Tibial nerve (tissue), 4 donors: ENCODE measurements at places on chromosomes 7 and 10. TPM values are rescaled to one million over a fixed set of nuclear protein-coding genes. Genes with fewer than 3 reads are reported as not detected.

INMT gene
- total RNA-seq = 87.3 TPM

STEAP4 gene
- total RNA-seq = 74.5 TPM

ASB10 gene
- total RNA-seq = not detected

CALML5 gene
- not detected for total RNA-seq

GRCh38 chr10:82742478-82742877 lies 867.5 kb downstream of the NRG3 start:
- no peak for DNase-seq
- H3K4me3 ChIP-seq = no peak overlapping the region
- peaks cover 10% of the 10 kb centered on the region for H3K4me1 ChIP-seq
- no peaks in the 10 kb centered on the region for H3K27me3 ChIP-seq
- no peak overlapping the region for H3K27ac ChIP-seq

- H3K27me3 ChIP-seq = no peaks in the 10 kb centered on the region
- H3K36me3 ChIP-seq = no peaks in the 10 kb centered on the region
- H3K27ac ChIP-seq = no peak overlapping the region
- DNase-seq = no peak
- no peak overlapping the region for H3K4me3 ChIP-seq
These were observed 3.5 kb downstream of the NRCAM start for GRCh38 chr7:108452707-108453106.

DNA sequence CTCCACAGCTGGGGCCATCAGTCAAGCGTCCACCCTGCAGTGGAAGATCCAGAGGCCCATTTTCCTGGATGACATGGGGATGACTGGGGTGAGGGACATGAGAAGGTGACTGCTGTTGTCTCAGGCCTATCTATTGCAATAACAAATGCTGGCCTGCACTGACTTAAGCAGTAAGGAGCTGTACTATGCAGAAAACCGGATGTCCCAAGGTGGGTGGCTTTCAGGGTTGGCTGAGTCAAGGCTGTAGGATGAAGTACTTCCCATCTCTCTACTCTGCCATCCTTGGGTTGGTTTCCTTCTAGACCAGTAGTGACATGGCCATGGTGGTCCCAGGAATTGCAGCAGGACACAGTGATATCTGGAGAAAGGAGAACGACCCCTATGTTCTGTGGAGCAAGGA lies 48.1 kb downstream of the NEURL1 start:
- no peaks in the 10 kb centered on the region for H3K4me1 ChIP-seq
- no peaks in the 10 kb centered on the region for H3K36me3 ChIP-seq
- H3K4me3 ChIP-seq = no peak overlapping the region
- no peak for DNase-seq
- H3K27ac ChIP-seq = no peak overlapping the region
- no peaks in the 10 kb centered on the region for H3K27me3 ChIP-seq

- H3K4me1 ChIP-seq = no peaks in the 10 kb centered on the region
- no peak for DNase-seq
- no peak overlapping the region for H3K4me3 ChIP-seq
- H3K27ac ChIP-seq = no peak overlapping the region
- no peaks in the 10 kb centered on the region for H3K27me3 ChIP-seq
These were observed 806.2 kb downstream of the CNTNAP2 start for GRCh38 chr7:146922782-146923181.

DNA sequence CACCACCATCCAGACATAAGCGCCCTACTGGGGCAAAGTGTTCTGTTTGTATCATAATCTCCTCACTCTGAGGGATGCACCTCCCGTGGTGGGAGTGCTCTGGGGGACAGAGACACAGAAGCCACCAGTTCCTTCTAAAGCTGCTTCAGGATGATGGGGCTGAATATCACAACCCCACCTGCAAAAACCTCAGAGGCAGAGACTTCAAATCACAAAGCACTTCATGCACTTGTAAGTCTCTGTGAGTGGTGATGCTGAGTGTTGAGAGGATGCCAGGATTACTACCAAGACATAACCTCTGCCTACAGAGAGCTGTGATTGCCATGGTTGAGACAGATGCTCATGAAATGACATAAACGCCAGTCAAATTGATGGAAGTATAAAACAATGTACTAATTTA lies 255.5 kb downstream of the CALN1 start:
- DNase-seq = no peak
- H3K27me3 ChIP-seq = no peaks in the 10 kb centered on the region
- no peak overlapping the region for H3K4me3 ChIP-seq
- no peak overlapping the region for H3K27ac ChIP-seq
- H3K4me1 ChIP-seq = no peaks in the 10 kb centered on the region

DNA sequence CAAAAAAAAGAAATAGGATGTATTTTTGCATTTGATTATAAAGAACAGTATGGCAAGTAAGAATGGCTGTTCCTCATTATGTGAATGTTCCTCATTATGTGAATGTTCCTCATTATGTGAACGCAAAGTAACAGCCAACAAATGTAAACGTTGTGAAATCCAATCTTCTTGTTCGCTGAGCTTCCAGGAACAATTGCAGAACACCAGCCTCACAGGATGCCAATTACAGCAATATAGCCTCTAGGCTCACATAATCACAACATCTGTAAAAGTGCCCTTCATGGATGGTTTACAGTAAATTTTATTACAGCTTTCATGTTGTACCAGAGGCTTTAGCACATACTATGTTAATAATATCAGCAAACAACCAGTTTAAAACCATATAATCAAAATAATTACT lies 71.6 kb downstream of the THSD7A start:
- no peak overlapping the region for H3K4me3 ChIP-seq
- H3K27me3 ChIP-seq = no peaks in the 10 kb centered on the region
- no peaks in the 10 kb centered on the region for H3K4me1 ChIP-seq
- DNase-seq = no peak

- no peak for DNase-seq
- H3K4me3 ChIP-seq = no peak overlapping the region
- H3K27ac ChIP-seq = no peak overlapping the region
- H3K27me3 ChIP-seq = no peaks in the 10 kb centered on the region
These were observed 235.7 kb upstream of the TMEM72 start for GRCh38 chr10:44675387-44675874.

DNA sequence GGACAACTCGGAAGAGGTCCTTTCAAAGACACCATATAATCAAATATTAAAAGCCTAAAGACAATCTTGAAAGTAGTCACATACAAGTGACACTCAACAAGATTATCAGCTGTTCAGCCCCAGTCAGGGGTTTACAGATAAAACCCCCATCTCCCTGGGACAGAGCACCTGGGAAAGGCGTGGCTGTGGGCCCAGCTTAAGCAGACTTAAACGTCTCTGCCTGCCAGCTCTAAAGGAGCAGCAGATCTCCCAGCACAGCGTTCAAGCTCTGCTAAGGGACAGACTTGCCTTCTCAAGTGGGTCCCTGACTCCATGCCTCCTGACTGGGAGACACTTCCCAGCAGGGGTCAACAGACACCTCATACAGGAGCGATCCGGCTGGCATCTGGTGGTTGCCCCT lies 18.0 kb downstream of the CDCA7L start:
- H3K27ac ChIP-seq = no peak overlapping the region
- H3K27me3 ChIP-seq = no peaks in the 10 kb centered on the region
- peaks cover 8% of the 10 kb centered on the region for H3K36me3 ChIP-seq
- no peak overlapping the region for H3K4me3 ChIP-seq
- H3K4me1 ChIP-seq = no peaks in the 10 kb centered on the region

DNA sequence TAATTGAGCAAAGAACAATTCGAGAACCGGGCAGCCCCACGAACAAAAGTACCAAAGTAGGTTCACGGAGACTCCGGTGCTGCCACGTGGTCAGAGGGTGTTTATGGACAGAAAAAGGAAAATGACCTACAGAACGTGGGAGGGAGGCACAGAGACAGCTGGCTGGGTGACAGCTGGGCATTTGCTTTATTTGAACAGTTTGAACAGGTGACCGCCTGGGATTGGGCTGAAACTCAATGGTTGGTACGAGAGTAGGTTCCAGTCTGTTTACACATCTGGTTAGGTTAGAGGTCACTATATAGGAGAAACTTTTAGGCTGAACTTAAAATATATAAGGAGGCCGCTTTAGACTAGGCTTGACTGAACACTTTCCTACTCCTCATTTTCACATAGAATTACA lies 50.6 kb upstream of the CELF2 start:
- DNase-seq = no peak
- no peak overlapping the region for H3K4me3 ChIP-seq
- no peaks in the 10 kb centered on the region for H3K36me3 ChIP-seq
- H3K4me1 ChIP-seq = no peaks in the 10 kb centered on the region
- H3K27ac ChIP-seq = no peak overlapping the region
- no peaks in the 10 kb centered on the region for H3K27me3 ChIP-seq
